DND-41 (cell line): ENCODE measurements at places on chromosomes 1 and 21.

DNA sequence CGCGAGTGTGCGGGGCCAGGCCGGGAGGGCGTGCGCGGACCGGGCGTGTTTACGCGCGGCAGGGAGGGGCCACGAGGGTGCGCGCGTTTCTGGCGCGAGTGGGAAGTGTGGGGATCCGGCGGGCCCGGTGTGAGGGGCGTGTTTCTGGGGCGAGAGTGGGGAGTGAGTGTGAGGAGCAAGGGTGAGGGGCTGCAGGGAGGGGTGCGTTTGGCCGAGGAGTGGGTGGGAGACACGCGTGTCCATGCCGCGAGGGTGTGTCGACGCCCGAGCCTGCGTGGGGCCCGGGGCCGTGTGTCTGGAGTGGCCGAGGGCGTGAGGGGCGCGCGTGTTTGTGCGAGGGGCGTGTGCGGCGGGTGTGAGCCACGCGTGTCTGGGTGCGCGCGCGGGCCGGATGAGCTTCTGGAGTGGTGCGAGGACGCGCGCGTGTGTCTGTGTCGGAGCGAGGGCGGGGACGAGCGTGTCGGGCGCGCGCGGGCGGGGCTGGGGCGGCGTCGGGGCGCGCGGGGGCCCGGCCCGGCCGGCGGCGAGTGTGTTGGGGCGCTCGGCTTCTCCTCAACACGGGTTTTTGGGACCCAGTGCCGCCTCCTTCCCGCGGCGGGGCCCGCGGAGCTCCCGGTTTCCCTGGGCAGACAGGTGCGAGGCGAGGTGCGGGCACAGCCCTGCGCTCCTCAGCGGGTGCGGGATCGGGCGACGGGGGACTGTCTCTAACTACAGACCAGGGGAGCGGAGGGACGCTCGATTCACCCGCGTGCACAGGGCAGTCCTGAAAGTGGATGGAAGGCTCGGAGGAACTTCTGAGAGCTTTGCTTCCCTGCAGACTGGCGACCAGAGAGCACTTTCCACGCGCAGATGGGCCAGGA lies 65.8 kb upstream of the VAMP3 start:
- no peaks in the 10 kb centered on the region for H3K4me1 ChIP-seq
- no peak overlapping the region for H3K4me3 ChIP-seq
- no peak for DNase-seq
- no peaks in the 10 kb centered on the region for H3K27me3 ChIP-seq
- no peak overlapping the region for H3K27ac ChIP-seq
- no peaks in the 10 kb centered on the region for H3K36me3 ChIP-seq

DNA sequence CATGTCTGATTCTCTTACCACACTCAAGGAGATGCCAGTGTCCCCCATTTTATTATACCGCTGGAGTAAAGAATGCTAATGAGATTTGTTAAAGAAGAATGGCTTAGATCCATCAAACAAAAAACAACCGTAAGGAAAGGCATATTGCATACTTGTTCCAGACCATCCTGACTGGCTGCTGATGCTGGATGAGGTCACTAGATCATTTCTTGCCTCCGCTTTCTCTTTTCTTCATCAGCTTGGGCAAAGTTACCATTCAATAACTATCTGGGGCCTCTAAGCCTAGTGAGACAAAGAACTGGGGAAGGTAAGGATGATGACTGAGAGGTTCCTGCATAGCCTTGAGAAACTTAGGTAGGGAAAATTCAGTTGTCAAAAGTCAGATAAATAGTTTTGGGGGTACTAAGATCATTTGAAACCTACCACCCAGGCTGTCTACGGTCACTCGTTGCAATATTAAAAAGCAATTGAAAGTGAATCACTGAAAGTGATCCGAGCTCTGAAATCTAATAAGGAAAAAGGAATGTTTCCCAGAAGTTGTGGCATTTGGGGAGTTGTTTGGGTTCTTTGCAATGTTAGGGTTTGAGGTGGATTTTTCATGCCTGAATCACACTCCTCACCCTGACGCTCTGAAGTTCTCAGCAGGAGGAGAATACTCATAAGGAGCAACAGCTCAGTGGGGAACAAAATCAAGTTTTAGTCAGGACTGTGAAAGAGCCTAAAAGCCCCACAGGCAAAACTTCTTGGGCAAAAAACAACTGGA lies 176.8 kb downstream of the HHIPL2 start:
- DNase-seq = no peak
- no peaks in the 10 kb centered on the region for H3K36me3 ChIP-seq
- no peak overlapping the region for H3K4me3 ChIP-seq
- H3K4me1 ChIP-seq = no peaks in the 10 kb centered on the region

DNA sequence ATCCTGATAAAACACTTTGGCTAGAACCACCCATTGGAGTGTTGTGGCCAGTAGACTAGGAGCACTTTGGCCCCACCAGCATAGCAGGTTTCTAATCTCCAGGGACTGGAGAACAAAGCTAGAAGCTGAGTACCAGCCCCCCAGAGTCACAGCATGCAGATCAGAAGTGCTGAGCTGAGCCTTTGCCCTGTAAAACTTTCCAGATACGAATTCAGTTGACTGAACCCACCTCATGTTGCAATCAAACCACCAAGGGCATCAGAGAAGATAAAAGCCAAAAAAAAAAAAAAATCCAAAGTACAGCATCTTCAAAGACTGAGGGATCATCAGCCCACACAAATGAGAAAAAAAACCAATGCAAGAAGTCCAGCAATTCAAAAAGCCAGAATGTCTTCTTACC lies 8.7 kb upstream of the CD53 start:
- peak; percentile 37 for DNase-seq
- H3K27me3 ChIP-seq = no peaks in the 10 kb centered on the region
- no peak overlapping the region for H3K4me3 ChIP-seq
- H3K36me3 ChIP-seq = no peaks in the 10 kb centered on the region

DNA sequence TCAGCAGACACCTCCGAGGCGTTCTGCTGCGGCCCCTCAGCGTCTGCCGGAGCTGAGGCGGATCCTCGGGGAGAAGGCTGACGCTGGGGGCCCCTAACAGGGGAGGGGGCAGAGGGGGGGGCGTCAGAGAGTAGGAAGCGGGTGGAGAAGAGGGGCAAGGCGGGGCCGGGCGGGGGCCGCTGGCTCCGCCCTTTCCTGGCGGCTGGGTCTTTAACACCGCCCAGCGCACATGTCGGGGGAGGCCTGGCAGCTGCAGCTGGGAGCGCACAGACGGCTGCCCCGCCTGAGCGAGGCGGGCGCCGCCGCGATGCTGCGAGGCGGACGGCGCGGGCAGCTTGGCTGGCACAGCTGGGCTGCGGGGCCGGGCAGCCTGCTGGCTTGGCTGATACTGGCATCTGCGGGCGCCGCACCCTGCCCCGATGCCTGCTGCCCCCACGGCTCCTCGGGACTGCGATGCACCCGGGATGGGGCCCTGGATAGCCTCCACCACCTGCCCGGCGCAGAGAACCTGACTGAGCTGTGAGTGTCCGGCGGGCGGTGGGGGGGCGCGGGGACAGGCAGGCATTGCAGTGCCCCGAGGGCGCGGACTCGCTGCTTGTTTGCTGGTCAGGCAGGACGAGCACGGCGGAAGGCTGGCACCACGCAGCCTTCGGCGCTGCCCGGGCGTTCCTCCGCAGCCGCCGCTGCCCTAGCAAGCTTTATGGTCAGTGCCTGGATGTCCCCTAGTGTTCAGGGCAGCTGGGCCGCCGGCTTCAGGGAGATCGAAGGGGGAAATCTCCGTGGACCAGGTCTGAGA lies at the start of gene NTRK1:
Gene NTRK1 (plus strand): TSS at position 238 of the 796 bp plus-strand sequence. CDS start 70 bp downstream, at position 308.
- H3K27me3 ChIP-seq = peaks cover 56% of the 10 kb centered on the region
- peaks cover 20% of the 10 kb centered on the region for H3K4me1 ChIP-seq
- DNase-seq = peak; percentile 86
- H3K36me3 ChIP-seq = no peaks in the 10 kb centered on the region

GRCh38 chr1:24015221-24016210 lies 35.4 kb upstream of the SRSF10 start:
- DNase-seq = no peak
- peaks cover 6% of the 10 kb centered on the region for H3K27me3 ChIP-seq
- no peaks in the 10 kb centered on the region for H3K36me3 ChIP-seq
- H3K4me3 ChIP-seq = no peak overlapping the region

DNA sequence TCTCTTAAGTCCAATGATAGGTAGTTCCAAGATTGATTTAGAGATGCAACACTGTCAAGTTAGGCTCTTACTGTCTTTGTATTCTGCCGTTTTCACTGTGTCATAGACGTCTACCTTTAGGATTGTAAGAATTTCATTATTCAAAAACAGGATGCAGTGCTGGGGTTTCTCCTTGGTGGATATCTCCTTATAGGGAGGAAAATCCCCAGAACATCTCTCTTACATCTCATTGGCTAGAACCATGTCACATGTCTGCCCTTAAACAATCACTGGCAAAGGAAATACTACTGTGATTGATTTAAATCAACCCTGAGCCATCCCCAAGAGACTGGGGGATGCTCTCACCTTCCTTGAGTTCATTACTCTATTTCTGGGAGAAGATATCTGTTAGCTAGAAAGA lies 10.9 kb upstream of the FUBP1 start:
- no peaks in the 10 kb centered on the region for H3K4me1 ChIP-seq
- H3K27me3 ChIP-seq = no peaks in the 10 kb centered on the region
- no peak overlapping the region for H3K4me3 ChIP-seq
- no peak overlapping the region for H3K27ac ChIP-seq
- DNase-seq = no peak
- H3K36me3 ChIP-seq = no peaks in the 10 kb centered on the region

DNA sequence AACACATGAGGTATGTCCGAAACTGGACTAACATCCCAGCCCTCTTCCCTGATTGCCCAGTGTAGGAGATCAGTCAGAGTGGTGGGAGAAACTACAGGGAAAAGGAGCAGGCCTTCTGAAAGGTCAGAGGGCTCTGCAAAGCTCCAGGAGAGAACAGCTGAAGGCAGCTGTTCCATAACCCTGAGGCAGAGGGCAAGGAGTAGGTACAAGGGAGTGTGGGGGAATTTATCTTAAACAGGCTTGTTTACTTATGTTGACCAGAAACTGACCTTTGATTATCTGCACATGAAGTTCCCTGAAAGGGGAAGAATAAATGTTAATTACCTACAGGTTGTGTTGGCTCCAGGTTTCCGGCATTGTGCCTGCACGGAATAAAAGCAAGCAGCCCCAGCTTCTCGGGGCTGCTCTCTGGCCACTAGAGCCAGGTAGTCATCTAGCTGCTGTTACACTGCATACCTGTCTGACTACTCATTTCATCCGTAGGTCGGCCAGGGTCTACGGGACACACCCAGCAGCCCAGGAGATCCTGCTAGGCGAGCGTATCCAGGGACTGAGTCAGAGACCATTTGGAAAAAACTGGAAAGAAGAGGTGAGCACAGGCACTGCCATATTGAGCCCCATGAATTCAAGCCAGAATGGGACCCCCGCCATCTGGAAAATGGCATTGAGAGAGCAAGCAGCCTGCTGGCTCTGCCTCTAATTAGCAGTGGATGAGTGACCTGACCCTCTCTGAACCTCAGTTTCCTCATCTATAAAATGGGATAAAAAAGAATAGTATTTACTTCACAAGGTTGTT lies 14.9 kb upstream of the PAQR7 start:
- no peak overlapping the region for H3K27ac ChIP-seq
- peaks cover 64% of the 10 kb centered on the region for H3K36me3 ChIP-seq
- no peaks in the 10 kb centered on the region for H3K4me1 ChIP-seq
- DNase-seq = no peak
- no peaks in the 10 kb centered on the region for H3K27me3 ChIP-seq
- H3K4me3 ChIP-seq = no peak overlapping the region

- H3K27me3 ChIP-seq = no peaks in the 10 kb centered on the region
- H3K4me1 ChIP-seq = peaks cover 26% of the 10 kb centered on the region
- H3K4me3 ChIP-seq = no peak overlapping the region
- H3K36me3 ChIP-seq = no peaks in the 10 kb centered on the region
- DNase-seq = no peak
Observed at GRCh38 chr1:210456731-210457255, 128.1 kb downstream of the HHAT start.

- no peak overlapping the region for H3K27ac ChIP-seq
- H3K27me3 ChIP-seq = no peaks in the 10 kb centered on the region
- no peak for DNase-seq
- H3K4me3 ChIP-seq = no peak overlapping the region
Observed at GRCh38 chr1:32339363-32339978, 3.4 kb upstream of the MARCKSL1 start.

DNA sequence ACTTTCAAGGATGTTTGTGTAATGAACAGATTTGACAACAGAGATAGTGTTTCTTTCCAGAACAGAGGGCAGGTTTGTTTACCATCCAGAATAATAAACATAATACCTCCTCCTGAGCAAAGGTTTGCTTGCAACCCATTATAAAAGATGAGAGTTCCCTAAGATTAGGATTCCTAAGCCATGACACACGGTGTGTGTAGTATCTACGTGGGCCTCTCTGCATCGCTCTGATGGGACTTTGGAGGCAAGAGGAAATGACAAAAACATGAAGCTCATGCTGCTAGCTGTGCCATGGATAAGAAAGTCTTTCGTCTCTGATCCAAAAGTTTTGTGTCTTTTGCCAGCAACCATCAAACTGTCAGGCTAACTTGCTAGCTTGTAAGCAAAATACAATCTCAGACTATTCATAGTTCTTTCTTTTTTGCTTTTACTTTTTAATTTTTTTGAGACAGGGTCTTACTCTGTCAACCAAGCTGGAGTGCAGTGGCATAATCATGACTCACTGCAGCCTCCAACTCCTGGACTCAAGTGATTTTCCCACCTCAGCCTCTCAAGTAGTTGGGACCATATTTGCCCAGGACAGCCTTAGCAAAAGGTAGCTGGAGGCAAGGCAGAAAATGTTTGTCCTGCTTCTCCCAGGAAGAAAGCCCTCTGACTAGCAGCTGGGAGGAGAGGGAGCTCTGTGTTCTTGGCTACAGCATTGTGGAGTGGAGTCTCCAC lies 81.1 kb downstream of the LHX4 start:
- peaks cover 24% of the 10 kb centered on the region; the same call in 1 of the 2 replicates for H3K36me3 ChIP-seq
- H3K4me3 ChIP-seq = no peak overlapping the region
- no peaks in the 10 kb centered on the region for H3K27me3 ChIP-seq
- no peaks in the 10 kb centered on the region for H3K4me1 ChIP-seq
- H3K27ac ChIP-seq = no peak overlapping the region

DNA sequence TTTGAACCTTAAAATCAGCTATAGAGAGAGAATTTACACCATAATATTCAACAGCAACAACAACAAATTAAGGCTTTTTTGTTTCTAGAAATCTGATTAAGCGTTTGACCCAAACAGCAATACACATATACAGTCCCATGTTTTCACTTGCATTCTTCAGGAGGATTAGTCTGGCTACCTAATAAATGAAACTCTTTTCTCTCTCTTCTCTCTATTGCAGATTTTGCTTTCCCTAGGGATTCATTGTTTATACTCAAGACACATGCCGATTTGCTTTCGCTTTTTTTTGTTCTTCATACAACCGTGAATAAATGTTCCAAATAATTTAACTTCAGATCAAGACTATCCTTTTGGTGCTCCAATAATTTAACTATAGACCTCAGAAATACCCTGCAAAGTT lies 162.4 kb upstream of the PTBP2 start:
- H3K4me1 ChIP-seq = no peaks in the 10 kb centered on the region
- H3K27me3 ChIP-seq = peaks cover 3% of the 10 kb centered on the region
- H3K4me3 ChIP-seq = no peak overlapping the region
- DNase-seq = no peak
- no peak overlapping the region for H3K27ac ChIP-seq

- no peaks in the 10 kb centered on the region for H3K27me3 ChIP-seq
- H3K36me3 ChIP-seq = no peaks in the 10 kb centered on the region
- no peaks in the 10 kb centered on the region for H3K4me1 ChIP-seq
- DNase-seq = no peak
- no peak overlapping the region for H3K27ac ChIP-seq
Observed at GRCh38 chr1:60583696-60584095, 498.7 kb upstream of the NFIA start.

GRCh38 chr1:162699366-162699765 lies 67.1 kb downstream of the DDR2 start:
- no peak for DNase-seq
- H3K36me3 ChIP-seq = no peaks in the 10 kb centered on the region
- H3K4me3 ChIP-seq = no peak overlapping the region
- H3K27ac ChIP-seq = no peak overlapping the region
- no peaks in the 10 kb centered on the region for H3K27me3 ChIP-seq
